ENCODE measurements at places on chromosomes 3 and 15.

DNA sequence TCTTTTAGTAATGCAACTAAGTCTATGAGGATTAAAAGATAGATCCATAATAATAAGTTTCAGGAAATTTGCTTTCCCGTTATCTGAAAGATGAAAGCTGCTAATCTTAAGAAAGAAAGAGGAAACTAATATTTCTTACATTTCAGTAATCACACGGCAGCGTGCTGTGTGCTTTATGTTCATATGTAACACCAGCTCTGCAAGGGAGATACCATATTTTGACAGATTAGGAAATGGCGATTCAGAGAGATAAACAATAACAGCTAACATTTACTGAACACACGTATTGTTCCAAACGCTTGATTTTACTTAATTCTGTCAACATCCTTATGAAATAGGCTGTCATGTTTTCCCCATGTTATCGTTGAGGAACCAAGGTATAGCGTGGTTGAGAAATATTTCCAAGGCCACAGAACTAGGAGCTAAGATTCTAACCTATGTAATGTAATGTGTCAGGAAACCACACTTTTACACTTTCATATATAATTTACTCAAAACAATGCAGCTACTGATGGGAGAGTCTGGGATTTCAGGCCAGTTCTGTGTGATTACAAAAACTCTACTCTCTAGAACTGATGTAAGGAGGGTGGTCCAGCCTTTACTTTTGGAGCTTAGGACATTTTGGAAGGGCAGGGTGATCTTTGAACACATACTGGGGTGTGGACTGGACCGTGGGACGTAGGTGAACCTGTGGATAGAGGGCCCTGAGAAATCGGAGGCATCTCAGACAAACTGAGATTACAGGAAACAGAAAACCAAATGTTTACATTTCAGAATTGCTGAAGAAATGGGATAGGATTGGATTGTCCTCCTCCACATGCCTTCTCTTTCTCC, 100.6 kb downstream of the IL1RAP start:
- DNase-seq, result no peak

DNA sequence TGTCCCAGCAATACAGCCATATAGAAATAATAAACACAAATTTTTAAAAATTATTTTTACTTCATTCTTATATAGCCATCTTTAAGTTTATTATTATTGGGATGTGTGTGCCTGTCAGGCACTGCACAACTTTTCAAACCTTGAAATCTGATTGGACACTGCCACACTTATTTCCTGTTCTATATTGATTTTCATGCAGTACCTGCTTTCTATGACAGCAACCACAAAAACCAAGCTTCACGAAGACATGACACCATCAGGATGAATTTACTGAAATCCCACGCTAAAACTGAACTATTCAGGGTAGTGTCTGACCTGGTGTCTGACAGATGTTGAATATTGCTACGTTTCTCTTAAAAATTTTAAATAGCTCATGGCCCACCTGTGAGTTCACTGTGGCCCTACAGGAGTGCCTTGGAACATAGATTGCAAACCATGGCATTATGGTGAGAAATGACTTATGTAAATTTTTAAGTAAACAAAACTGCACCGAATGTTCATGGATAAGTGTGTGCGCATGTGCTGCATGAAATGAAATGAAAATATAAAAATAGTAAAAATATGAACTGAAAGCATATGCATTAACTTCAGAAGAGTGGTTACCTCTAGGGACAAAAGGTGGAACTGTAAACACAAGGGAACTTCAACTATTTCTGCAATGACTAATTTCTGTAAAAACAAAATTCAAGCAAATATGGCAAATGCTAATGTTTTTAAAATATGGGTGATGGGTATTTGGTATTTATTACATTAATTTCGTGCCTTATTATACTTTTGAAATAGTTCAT, 152.3 kb downstream of the ZBTB20 start:
- no peak for DNase-seq

GRCh38 chr3:61903931-61904657, 342.7 kb downstream of the PTPRG start:
- no peak for DNase-seq

DNA sequence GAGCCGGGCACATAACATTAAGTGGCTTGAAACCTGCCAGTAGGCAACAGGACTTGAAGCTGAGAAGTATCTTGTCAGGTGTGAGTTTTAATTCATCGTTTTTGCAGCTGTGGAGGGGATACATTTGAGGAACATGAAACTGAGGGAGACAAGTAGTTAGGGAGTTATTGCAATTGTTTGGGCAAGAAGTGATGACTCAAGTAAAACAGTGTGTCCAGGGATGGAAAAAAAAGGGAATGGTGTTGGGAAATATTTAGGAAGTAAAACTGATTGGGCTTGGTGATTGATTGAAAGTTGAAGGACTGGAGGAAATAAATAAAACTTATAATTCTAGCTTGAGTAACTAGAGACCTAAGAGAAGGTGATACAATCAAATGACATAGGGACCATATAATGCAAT, 85.5 kb downstream of the NCEH1 start:
- no peak for DNase-seq

DNA sequence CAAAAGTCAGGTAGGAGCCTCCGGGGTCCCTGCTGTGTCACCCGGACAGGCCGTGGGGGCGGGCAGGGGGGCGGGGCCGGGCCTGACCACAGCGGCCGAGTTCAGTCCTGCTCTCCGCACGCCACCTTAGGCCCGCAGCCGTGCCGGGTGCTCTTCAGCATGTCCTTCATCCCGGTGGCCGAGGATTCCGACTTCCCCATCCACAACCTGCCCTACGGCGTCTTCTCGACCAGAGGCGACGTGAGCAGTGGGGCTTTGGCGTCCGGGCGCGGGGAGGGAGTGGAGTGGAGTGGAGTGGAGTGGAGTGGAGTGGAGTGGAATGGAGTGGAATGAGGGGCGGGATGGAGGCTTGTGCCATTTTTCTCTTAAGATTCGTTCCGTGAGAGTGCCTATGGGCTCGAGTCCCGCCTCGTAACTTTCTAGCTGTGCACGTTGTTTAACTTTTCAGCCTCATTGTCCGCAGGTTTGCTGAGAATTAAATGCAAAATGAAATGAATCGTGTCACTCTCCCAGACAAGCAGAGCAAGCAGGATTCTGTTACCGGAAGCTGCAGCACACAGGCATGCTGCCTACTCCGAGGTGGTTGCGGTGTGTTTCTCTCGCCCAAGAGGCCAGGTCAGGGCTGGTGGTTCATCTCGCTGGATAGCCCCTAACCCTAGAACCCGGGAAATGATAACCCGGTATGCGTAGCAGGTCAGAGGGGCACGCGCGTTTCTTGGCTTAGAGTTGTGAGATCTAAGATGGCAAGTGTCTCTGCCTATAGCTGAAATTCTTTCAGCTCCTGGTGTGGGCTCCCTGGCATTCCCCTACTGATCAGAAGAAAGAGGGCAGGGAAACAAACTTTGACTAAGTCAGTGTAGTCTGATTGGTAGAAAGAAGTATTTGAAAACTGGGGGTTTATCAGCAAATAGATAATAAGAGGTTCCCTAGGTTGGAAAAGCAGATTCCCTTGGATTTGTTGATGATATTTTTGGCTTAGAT, at the start of gene FAH:
Gene FAH (plus strand): TSS at position 104 of the 981 bp plus-strand sequence. CDS start 56 bp downstream, at position 160.
- no peak for DNase-seq

- DNase-seq, result no peak
Measured at GRCh38 chr3:171908731-171909130, 65.6 kb downstream of the TMEM212 start.

GRCh38 chr3:102514241-102514640, 79.4 kb downstream of the ZPLD1 start:
- no peak for DNase-seq

DNA sequence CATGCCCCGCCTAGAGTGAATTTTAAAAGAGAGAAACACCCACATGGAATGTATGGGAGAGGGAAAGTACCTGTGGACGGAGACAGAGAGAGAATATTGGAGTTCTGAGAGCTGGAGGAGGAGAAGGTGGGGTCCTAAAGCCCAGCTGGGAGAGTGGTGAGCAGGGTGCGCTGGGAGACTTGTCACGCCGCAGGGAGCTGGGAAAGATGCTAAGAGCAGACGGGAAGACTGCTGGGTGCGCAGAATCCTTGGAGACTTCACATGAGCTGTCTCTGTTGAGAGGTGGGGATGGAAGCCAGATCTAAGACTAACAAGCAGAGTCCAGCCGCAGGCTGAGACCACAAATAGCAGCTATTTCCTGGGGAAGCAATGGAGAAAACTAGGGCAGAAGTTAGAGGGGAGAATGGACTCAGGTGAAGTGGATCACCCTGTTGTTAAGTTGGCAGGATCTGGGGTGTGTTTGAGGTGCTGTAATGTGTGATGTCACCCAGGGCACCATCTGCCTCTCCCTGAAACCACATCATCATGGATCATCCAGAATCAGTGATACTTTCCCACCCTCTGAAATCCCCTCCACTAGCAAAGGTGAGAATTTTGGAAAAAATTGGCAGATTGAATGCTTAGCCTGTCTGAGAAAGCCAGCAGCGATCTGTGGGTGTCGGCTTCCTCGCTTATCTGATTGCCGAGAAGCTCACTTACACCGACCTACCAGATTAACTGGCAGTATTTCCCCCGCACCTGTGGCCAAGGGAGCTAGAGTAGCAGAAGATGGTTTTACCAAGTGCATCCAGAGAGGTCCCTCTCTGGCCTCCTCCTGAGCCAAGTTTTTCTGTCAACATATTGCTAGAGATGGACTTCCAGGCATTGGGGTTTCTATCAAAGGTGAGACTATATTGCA, 174.8 kb upstream of the BHLHE40 start:
- DNase-seq, result no peak

GRCh38 chr3:56837196-56837955, 35.6 kb upstream of the ARHGEF3 start:
- DNase-seq, result no peak

GRCh38 chr3:173249457-173249856, 108.4 kb upstream of the SPATA16 start:
- DNase-seq, result no peak

DNA sequence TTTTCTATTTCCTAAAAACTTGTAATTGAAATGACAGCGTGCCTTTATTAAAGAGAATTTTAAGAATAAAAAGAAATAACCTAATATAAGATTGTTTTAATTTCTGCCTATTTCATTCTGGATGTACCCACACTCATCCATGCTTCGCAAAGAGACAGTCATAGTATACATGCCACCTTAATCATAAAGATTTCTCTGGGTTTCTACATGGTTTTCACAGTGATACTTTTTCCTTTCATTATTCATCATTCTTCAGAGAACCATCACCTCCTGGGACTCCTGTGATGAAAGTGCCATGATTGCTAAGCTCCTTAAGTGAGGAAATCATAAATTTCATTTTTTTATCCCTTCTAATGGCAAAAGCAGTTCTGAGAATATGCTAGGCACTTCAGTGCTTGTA, 4.3 kb upstream of the CCR8 start:
- no peak for DNase-seq

GRCh38 chr15:87238451-87239068, 1018.0 kb downstream of the NTRK3 start:
- DNase-seq, result no peak

GRCh38 chr3:184031187-184031792, at the start of gene HTR3D:
HTR3D (plus strand) TSS chr3:184031742; CDS start chr3:184031742, 0 bp downstream.
- no peak for DNase-seq

GRCh38 chr3:183220828-183221227, 32.2 kb upstream of the B3GNT5 start:
- no peak for DNase-seq

DNA sequence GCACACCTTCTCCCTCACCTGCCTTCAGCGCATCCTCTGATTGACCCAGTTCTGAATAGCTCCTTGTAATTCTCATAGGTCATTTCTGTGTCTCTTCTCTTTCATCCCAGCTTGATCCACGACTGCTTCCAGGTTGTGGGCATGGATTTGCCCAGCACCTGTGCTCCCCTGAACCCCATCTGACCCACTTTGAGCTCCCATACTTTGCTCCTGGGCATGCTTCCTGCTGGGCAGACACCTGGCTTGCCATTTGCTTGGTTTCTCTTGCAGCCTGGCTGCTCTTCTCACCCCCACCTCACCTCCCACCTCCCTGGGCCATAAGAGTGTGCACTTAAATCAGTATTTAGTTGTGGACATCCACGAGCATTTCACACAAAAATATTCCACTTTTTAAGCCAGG, 635.5 kb downstream of the TBL1XR1 start:
- no peak for DNase-seq

GRCh38 chr3:190883973-190884832, 21.7 kb upstream of the GMNC start:
- DNase-seq, result no peak

- DNase-seq, result no peak
Measured at GRCh38 chr15:89822026-89822425, 7.4 kb upstream of the ANPEP start.

GRCh38 chr3:15505479-15506165, 15.9 kb downstream of the COLQ start:
- no peak for DNase-seq

DNA sequence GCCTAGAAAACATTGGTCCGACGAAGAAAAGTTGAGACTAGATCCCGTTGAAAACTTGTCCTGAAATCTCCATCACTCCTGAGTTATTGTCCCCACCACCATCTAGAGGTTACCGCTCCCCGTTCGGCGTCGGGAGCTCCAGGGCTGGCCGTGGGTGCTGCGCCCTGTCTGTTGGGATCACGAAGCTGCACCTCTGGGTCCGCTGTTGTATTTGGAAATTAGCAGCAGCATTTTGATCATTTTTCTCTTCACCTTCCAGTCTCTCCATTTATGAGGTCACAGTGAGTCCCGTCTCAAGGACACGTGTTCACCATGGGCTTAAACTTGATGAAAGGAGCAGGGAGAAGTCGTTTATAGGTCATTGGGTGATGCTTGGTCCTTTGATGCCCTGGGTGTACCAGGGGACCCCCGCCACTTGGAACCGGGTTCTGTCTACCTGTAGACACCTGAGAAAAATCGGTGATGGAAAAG, 565 bp downstream of the MANF start:
- DNase-seq, result no peak

- DNase-seq, result no peak
Measured at GRCh38 chr3:58034738-58035523, 26.7 kb downstream of the FLNB start.

- DNase-seq, result no peak
Measured at GRCh38 chr3:117898722-117899522, 1135.7 kb downstream of the IGSF11 start.

Measured in stimulated activated CD8-positive, alpha-beta memory T cell treated with anti-CD3 and anti-CD28 coated beads, Interleukin-4, amount 100 ng/mL, for 4 hours (primary cell).